Activated gamma-delta T cell treated with Interleukin-2 at 50 U/mL for 16 hours (primary cell): ENCODE measurements at places on chromosomes 6 and 20.

DNA sequence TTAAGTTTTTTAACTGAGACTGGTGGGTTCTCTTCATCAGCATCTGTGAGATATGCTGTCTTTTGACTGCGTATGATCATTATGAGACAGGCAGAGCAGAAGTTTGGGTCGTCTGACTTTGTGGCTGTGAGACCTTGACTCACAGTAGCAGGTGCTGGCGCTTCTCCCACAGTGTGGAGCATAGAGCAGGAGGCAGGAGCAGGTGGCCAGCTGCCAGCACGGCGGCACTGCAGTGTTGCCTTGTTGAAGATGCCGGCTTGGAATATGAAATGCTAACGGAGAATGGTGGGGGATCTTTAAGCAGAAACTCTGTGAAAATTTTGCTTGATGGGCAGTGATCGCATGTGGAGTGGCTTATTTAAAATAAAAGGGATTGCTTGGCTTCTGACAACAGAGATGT lies 105.0 kb downstream of the TIAM2 start:
- no peak for DNase-seq

- DNase-seq, result no peak
Measured at GRCh38 chr6:48835421-48835958, 627.6 kb downstream of the MMUT start.

- no peak for DNase-seq
Measured at GRCh38 chr6:34115403-34115795, 30.5 kb downstream of the GRM4 start.

DNA sequence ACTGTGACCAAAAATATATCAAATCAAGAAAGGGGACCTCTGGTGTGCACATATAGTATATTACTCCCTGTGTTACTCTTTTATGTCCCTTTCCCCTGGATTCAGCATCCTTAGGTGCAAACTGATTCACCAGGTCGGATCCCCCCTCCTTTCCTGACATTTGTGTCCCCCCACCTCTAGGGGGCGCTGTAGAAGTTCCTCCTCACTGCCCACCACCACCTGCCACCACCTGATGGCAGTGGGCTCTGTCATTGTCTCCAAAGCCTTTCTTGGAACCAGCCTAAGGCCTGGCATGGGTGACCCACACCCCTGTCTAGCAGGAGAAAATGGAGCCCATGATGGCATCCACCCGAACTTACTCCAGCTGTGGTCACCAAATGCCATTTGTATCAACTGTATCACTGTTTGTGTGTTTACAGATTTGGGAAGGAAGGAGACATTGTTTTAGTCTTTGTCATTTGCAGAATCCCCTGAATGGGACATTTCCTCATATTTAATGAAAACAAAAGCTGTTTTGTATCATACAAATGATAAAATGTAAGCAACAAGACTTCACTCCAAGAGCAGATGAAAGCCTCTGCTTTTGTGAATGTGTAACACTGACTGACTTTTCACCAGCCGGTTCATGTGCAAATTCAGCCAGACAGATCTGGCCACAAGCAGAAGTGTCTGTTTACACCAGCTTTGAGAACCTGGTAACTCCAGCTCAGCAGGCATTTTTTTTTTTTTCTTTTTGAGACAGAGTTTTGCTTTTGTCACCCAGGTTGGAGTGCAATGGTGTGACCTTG lies 66.2 kb downstream of the ARMC2 start:
- DNase-seq, result peak; percentile 17

- DNase-seq, result no peak
Measured at GRCh38 chr20:42309050-42309449, 690.9 kb upstream of the CHD6 start.

GRCh38 chr20:40635971-40636370 lies 53.1 kb downstream of the MAFB start:
- no peak for DNase-seq

DNA sequence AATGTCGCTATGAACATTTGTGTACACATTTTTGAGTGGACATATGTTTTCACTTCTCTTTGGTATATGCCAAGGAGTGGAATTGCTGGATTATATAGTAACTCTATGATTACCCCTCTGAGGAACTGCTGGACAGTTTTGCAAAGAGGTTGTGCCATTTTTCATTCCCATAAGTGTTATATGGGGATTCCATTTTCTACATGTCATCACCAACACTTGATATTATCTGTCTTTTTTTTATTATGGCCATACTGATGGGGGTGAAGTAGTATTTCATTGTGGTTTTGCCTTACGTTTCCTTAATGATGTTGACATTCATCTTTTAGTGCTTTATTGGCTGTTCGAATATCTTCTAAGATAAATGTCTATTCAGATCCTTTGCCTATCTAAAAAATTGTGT lies 171.8 kb upstream of the LAMA2 start:
- no peak for DNase-seq

- DNase-seq, result no peak
Measured at GRCh38 chr6:34206726-34207125, 29.9 kb upstream of the HMGA1 start.

DNA sequence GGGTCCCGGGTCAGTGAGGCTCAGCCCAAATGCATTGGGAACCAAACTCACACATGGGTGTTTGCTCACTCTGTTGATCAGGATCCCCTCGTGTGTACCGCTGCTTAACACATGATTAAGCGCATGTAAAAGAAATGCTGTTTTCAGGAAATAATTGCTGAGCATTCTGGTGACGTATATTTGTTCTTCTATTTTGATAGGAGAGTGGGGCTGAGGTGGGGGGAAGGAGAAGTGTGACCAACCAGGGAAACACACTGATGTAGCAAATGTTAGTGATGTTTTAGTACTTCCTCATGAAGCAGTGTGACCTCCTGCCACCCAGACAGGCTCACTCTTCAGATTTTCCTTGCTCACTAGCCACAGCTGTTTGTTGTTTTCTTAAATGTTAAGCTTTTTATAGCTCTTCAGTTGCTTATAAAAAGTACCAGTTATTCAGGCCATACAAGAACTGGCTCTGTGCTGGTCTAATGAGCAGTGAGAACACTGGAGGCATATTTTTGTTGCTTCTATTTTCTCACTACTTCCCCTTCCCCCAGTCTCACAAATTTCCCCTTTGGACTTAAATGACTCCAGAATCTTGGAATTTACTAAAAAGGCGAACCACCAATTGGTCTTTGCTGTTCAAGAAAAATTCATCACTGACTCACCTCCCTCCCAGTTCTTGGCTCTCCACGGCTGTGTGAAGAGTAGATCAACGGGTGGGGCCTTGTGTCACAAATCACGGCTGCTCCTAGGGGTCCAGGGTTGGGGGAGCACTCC lies 79.2 kb upstream of the BACH2 start:
- DNase-seq, result no peak

- DNase-seq, result peak; percentile 26
Measured at GRCh38 chr6:153023977-153024708, 21.6 kb upstream of the MTRF1L start.

DNA sequence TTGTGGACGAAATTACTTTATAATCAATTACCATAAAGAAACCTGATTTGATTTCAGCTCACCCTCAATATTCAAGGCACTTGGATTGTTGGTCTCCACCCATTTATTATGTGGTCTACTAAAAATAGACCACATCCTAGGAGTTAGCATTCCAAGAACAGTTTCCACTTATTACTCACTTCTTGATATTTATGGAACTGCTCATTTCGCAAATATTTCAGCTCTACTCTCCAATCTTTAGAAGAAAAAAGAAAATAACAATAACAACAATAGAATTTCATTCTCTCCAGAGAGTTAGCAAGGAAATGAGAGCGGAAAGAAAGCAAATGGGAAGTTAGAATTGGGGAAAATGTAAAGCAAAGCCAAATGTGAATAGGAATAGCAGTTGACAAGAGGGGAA lies 26.2 kb upstream of the HDAC2 start:
- DNase-seq, result no peak

- no peak for DNase-seq
Measured at GRCh38 chr6:72579865-72580264, 42.0 kb upstream of the KCNQ5 start.

DNA sequence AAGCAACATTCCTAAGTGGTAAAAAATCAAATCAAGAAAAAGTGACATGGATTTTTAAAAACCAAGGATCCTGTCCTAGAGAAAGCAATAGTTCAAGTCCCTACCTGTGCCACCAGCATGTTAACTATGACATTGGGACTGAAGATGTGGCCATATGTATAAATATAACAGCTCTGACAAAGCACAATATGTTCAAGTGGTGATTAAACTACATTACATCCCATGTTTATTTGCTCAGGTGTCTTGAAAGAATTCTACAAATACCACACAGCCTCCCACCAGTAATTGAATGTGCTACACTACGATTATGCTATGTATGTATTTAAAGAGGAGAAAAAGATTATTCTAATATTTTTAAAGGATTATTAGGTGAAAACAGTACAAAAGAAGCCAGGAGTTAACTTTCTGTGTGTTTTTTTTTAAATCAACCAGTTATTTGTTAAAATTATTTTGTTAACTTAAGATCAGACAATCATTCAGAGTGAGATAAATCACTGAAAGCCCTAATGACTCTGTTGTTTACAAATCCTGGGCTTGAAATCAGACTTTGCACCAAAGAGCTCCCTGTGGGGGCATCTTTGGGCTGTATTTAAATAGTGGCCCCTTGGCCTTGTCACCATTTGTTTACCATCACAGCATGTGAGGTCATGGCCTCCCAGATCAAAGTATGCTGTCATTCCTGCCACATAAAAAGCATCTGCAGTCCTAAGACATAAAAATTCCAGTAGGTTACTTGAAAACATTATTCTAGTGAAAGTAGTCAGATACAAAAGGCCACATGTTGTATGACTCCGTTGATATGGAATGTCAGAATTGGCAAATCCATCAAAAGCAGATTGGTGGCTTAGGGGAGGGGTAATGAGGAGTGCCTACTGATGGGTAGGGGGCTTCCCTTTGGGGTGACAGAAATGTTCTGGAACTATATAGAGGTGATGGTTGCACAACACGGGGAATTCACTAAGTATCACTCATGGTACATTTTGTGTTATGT lies 17.1 kb downstream of the TTLL2 start:
- DNase-seq, result no peak

DNA sequence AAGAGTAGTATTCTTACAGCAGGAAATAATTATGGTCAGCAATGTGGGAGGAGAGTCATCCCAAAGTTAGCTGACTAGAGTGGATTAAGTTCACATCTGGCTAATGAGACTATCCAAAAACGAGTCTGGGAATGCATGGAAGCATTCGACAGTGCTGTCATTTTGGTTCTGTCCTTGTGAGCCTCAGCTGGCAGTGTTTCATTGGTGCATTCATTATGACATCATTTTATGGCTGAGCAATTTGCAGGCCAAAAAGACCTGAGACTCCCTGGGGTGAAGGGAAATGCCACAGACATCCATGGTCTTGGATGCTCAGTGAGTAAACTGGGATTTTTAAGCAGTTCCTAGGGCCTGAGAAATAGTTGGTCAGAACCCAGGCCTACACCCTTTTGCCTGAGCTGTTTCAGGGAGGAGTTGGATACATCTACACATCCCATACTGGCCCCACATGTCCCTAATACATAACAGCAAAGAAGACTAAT lies 196.4 kb upstream of the CCN2 start:
- DNase-seq, result no peak

- no peak for DNase-seq
Measured at GRCh38 chr6:81767163-81767891, 14.8 kb upstream of the TENT5A start.

DNA sequence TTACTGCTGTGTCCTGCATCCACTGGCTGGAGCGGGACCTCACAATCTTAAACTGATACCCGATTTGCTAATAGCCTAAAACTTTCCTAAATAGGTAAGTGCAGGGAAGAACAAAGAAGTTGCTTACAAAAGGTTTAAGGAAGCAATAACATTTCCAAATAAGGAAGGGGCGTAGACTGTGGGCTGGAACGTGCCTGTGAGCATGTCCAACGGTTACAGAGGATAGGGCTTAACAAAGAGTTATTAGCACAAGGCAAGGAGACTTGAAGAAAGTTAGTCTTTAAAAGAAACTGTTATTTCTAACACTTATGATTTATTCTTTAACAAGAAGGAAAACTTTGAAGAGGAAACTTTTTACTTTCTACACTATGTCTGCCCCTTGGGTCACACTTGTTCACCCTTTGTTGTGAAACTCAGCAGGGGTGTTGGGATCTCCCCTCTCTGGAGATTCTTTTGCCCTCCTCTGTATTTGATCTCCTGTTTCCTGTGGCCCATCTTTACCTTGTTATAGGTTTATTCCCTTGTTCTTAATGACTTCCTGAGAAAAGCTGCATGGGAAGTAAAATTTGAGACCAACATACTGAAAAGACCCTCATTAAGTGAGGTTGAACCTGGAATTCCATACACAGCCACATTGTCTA lies 28.7 kb downstream of the KAT14 start:
- DNase-seq, result no peak

- no peak for DNase-seq
Measured at GRCh38 chr6:154448448-154449096, 61.9 kb downstream of the CNKSR3 start.

DNA sequence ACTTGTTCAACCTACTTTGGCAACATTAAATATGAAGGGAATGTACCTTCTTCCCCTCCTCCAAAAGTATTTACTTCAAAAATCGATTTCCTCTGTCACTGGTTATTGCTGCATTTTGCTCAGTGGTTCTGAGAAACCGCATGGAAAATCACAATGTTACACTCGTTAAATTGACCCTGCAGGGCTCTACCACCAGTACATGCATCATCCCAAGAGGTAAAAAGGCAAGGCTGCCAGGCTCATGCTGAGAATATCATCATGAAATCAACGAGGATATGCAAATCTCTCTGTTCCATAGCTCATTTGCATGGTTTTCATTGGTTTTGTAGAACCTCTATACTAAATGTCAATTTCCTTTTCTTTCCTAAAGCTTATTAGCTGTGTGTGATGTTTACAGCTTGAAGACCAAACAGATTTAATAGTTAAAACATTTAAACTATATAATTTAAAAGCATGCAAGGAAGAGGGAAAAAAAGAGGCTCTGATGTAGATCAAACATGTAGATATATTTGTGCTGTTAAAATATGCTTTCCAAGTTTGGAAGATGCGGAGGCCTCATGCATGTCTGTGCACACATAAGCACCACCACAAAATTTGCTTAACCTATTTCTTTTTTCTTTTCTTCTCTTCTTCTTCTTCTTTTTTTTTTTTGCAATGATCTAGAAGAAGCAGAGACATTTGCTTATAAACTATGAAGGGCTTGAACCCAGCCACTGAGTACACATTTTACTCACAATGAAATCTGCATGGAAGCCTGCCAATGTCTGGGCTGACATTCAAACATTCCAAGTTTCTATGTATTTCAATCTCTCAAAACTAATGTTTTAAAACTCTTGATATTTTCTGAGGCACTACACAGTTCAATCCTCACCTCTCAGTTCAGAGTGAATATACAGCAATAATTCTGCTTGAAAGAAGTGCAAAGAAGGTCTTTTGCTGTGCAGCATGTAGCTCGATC lies 194.0 kb downstream of the GMPR start:
- DNase-seq, result no peak

- no peak for DNase-seq
Measured at GRCh38 chr6:89353118-89353556, 615 bp upstream of the UBE2J1 start.

DNA sequence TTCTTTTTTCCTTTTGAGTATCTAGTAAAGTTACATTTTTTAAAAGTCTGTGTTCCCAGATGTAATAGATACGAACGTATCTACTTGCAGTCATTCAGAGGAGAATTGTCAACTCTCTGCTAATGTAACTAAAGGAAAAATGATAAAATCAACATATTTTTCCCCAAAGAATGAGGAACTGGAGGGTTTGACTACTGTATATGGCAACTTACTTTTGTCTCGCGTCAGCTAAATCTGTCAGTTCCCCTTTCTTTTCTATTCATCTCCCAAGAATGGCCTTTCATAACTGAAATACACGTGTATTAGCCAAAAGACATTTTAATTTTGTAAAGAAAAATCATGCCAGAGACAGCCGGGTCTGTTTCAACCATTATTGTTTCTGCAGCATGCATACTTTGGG lies 5.4 kb downstream of the EYA2 start:
- DNase-seq, result no peak
